Stimulated activated CD8-positive, alpha-beta memory T cell treated with anti-CD3 and anti-CD28 coated beads, Interleukin-4, amount 100 ng/mL, for 1 hour (primary cell): ENCODE measurements at places on chromosomes 7 and 10.

- no peak for DNase-seq
Observed at GRCh38 chr7:85730012-85730411, 543.2 kb upstream of the SEMA3D start.

GRCh38 chr10:14605231-14605925 lies 169.3 kb downstream of the FAM107B start:
- no peak for DNase-seq

GRCh38 chr10:36602374-36602773 lies 523.0 kb upstream of the ANKRD30A start:
- DNase-seq: no peak

DNA sequence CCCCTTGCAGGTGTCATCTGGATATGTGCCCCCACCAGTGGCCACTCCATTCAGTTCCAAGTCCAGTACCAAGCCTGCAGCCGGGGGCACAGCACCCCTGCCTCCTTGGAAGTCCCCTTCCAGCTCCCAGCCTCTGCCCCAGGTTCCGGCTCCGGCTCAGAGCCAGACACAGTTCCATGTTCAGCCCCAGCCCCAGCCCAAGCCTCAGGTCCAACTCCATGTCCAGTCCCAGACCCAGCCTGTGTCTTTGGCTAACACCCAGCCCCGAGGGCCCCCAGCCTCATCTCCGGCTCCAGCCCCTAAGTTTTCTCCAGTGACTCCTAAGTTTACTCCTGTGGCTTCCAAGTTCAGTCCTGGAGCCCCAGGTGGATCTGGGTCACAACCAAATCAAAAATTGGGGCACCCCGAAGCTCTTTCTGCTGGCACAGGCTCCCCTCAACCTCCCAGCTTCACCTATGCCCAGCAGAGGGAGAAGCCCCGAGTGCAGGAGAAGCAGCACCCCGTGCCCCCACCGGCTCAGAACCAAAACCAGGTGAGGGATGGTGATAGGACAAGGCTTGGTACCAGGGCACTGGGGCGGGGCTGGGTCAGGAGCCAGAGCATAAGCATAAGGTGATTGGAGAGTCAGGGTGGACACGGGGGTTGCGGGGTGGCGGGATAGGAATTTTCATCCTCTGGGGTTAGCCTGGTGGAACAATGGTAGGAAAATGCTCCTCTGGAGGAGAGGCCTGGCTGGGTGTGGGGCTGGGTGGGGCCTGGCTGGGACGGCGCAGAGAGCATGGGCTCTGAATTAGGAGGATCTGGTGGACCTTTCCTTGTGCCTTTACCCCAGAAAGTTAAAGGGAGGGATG lies 1.9 kb downstream of the ZYX start:
- DNase-seq: no peak

GRCh38 chr7:114507381-114507780 lies 92.8 kb downstream of the FOXP2 start:
- no peak for DNase-seq

DNA sequence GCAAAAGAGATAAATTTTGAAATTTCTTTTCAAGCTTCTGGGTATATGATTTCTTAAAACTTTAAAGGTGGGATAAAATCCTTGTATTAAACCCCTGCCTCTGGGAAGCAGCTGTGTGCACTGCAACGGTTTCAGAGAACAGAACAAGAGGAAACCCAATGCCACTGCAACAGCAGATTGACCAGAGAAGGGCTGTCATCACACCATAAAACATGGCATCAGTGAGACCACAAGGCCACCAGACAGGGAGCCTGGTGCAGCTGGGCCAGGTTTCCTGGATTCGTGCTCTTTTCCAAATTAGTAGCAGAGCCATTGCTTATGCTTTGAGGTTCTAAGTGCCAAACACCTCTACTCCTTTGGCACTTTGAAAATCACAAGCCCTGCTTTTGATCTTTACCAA lies 152.4 kb downstream of the PRPF18 start:
- no peak for DNase-seq

DNA sequence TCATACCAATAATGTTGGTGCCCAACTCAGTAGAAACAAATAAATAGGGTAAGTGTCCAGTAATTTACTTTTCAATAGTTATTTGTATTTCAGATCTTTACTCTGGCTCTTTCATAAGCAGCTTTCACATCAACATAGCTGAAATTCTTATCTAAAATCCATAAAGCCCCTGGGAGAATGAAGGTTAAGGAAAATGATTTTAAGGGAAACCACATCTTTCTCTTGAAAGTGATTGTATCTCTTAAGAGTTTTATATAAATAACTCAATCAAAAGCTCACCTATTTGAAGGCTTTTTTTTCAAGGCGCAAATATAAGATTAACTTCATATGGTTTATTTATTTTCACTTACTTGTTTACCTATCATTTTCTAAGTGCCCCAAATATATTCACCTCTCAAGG lies 324.4 kb downstream of the HGF start:
- no peak for DNase-seq

GRCh38 chr7:157656195-157656769 lies 319.5 kb downstream of the DNAJB6 start:
- DNase-seq: no peak

DNA sequence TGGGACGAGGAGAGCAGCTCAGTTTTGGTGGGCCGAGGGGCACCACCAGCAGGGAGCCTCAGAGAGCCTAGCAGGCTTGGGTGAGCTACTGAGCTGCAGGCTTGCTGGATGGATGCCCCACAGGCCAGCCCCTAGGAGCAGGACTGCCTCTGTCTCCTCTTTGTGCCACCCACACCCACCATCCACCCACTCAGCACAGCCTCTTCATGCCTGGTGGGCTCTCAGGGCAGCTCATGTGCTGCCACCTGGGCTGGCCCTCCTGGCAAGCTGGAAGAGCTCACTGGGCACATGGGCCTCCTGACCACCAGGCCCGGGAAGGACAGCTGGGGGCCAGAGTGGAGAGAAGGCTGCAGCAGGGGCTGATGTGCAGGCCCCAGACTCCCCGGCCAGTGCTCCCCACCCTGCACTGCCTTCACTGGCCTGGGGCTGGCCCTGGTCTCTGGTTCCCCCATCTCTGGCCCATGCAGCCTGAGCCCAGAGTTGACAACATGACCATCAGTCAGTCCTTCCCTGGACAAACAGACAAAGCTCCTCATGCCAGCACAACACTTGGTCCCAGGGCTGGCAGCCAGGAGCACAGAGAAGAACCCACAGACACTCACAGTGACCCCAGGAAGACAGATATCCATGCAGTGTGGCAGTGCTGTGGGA lies 8.2 kb downstream of the RASGEF1A start:
- DNase-seq: no peak

- no peak for DNase-seq
Observed at GRCh38 chr7:104927055-104927454, 87.0 kb upstream of the KMT2E start.

DNA sequence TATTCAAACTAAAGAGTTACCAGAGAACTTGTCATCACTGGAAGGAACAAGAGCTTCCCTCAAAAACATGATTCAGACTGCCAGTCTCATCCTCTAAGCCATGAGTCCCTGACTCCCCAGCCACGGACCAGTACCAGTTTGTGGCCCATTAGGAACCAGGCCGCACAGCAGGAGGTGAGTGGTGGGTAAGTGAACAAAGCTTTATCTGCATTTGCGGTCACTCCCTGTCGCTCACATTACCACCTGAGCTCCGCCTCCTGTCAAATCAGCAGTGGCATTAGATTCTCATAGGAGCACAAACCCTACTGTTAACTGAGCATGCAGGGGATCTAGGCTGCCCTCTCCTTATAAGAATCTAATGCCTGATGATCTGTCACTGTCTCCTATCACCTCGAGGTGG lies 42.2 kb upstream of the C10orf90 start:
- no peak for DNase-seq

GRCh38 chr10:126838316-126838715 lies 66.9 kb upstream of the DOCK1 start:
- DNase-seq: no peak

DNA sequence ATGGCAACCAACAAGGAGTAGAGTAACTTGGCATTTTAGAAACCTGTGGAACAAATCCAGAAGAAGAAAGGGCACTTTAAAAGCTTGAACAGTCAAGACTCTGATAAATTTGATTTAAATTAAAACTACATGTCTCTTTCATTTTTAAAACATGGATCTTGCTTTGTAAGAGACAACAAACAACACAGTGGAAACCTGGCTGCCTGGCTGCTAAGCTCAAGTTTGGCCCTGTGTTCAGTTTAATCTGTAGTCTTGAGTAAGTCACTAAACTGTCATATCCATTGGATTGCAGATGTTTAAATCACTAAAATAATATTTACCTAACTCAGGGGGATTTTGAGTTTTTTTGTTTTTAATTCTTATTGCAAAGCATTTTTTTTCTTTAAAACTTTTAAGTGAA lies 374.9 kb upstream of the SEMA3D start:
- DNase-seq: no peak

DNA sequence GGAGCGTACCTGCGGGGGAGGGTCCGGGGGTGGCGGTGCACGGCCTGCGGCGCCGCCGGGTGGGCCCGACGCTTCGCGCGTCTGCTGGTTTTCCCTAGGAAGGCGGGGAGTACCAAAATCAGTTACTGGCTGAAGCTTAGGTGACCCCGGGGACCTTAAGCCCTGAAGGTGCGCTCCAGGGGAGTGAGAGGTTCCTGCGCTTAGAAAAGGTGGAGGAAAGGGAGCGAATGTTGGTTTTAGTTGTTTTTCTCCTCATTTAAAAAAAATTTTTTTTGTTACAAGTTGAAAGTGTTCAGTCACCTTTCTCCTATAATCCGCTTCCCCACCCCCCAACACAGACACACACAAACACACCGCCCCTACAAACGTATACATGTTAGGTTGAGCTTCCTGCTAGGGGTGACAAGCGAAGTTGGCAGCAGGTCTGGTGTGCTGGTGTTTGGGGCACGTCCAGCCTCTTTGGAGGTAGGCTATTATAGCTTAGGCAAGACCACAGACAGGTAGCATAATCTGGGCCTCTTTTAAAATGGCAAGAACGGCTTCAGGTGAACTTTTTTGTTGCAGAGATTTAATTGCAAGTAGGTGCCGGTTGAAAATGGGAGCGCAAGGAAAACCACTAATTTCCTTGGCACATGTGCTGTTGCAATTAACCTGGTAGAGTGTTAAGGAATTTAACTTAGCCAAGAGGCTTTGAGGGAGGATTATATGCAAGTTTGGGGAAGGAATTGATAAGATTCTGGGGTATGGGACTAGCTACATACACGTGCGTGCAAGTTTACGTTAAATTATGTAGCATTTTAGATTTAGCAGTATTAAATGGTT lies 945 bp downstream of the ADD3 start:
- DNase-seq: peak; percentile 6

- no peak for DNase-seq
Observed at GRCh38 chr10:20948686-20949327, 51.7 kb upstream of the NEBL start.
